ENCODE measurements at places on chromosomes 7 and 10.

- DNase-seq, result peak; percentile 96
These were observed 16.4 kb upstream of the OPALIN start for GRCh38 chr10:96374985-96375830.

DNA sequence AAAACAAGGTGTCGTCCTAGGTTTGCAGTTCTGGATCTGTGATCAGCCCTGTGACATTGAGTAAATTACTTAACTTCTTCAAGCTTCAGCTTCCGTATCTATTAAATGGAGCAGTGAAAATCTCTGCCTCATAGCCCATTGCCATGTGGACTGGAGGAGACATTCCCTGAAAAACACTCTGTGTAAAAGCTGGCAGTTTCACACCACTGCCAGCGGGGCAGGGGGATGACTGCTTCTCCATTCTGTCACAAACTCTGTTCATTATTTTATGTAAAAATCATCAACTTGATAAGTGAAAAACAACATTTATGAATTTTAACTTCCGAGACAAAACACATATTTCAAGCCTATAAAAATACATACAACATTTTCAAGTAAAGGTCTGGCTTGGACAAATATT, 234.7 kb downstream of the BMPER start:
- DNase-seq, result no peak

- DNase-seq, result no peak
These were observed 29.6 kb downstream of the HIBADH start for GRCh38 chr7:27633062-27633461.

DNA sequence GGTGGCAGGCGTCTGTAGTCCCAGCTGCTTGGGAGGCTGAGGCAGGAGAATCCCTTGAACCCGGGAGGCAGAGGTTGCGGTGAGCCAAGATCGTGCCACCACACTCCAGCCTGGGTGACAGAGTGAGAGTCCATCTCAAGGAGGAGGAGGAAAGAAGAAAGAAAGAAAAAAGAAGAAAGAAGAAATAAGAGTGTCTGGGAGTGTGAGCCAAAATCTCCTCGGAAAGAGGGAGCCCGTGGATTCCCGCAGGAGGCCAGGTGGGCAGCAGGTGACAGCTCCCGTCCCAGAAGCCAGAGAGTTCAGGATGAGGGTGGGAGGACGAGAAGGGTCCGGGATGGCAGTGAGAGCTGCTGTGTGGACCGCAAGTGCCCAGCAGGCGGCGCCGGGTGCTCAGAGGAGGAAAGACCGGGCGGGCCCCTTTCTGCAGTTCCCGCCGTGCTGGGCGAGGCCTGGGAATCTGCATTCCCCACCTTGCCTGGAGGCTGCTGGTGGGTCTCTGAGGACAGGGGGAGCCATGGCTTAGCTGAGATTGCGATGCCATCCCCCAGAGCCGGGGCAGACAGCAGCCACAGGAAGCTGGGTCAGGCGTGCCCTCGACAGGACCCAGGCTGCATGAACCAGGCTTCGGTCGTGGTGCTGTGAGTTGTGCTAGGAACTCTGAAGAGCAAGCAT, 17.1 kb upstream of the AMZ1 start:
- DNase-seq, result peak; percentile 68

DNA sequence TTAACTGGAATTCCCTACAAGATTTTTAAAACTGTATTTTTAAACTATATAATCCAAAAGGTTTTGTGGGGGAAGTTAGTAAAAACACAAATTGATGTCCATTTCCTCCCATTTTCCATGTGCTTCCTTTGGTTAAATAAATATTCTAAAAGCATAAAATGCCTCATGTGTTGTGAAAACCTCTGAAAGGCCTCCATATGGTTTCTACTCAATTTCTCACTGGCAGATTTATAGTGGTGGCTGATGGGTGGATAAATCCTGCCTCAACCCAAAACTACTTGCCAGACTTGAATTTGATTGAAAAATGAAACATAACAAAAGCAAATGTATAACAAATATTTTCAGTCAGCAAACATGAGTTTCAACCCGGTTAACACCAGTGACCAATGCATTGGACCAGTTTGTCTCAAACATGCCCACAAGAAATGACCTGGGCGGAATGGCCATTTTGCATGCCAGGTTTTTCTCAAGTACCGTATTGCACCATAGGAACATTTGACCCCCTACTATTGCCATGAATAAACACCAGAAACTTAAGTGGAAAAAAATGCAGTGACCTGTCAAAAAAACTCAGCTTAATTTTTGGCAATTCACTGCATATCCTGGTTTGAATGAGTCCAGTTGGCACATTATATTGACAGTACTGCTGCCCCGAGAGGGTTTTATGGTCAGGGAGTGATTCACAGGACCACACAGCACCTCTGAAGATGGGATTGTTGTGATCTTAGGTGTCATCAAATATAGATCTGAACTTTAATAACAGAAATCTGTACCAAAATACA, 454.6 kb upstream of the ANKRD30A start:
- no peak for DNase-seq

DNA sequence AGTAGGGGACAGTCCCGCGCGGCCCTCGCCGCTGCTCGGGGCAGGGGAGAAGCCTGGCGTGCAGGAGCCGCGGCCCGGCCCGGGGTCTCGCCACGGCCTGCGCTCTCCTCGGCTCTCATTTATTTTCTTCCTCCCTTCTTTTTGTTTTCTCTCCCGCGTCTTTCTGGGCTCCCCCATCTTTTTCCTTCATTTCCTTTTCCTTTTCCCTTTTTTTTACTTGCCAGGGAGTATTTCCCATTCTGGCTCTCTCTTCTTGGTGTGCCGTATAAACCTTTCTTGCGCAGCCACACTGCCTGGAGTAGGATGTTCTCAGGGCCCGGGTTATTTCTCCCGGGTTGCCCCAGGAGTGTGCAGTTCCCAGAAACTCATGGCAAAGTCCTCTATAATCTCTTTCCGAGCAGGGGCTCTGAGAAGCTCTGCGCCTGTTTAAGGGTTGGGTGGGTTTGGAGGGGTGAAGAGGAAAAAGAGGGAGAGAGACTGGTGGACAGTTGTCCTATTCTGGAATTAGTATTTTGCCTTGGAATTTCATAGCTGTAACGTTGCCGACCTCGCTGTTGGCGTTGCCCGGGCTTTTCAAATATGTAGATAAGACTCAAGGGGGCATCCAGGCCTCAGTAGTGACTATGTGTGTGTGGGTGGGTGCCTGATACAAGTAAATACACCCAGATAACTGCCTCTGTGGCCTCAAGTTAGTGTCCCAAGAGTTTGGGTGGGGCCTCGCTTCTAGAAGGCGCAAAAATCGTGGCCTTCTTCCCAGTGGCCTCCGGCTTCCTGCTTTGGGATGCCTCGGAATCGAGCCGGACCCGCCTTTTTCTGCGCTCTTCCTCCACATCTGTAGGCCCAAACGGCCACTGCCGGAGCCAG, 4.3 kb upstream of the ZNF503 start:
- no peak for DNase-seq

- no peak for DNase-seq
These were observed 348.5 kb downstream of the ANKRD30A start for GRCh38 chr10:37473906-37474305.

GRCh38 chr7:121608785-121609184, 212.7 kb upstream of the FAM3C start:
- DNase-seq, result no peak

DNA sequence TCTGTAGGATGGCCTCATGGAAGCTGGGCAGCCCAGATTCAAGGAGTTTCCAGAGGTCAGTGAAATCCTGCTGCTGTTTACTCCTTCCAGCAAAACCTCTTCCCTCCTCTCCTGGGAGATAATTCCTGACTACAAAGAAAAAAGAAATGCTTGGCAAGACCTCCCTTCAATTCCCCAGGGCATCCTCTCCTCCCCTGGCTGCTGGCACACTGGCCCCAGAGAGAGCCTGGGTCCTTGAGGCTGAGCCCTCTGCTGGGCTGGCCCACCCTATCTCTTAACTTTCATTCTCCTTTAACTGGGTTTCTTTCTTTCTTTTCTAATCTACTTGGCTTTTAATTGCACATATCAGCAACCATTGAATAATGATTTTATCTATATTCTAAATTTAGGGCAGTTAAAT, 7.7 kb downstream of the DRGX start:
- no peak for DNase-seq

DNA sequence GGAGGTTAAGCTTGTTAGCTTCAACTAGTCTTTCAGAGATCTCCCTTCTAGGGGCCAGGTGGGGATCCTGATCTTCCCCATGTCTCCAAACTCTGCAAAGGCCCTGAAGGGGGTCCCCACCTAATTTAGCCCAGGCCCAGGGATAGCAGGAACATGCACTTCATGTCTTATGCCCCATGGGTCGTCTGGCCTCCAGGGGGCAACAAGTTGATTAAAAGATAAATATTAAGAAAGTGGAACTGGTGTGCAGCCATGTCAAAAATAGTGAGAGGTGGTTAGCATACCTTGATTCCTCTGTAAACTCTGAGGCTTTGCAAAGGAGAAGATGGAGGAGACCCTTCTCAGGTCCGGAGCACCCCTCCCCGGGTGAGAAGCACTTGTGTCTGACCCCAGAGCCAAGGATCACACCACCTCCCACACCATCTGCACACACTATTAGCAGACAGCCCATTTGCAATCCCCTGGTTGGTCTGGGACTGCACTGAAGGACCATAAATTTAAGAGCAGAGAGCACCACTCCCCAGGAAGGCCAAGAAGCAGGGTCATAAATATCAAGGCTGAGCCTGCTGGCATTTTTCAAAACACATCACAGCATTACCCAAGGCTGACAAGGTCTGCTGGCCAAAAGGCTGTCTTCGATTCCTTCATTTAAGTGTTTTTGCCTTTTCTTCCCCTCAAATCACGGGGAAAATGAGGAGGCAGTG, 44.2 kb upstream of the LRRC18 start:
- no peak for DNase-seq

GRCh38 chr7:149004405-149005370, 23.6 kb downstream of the PDIA4 start:
- DNase-seq, result no peak

DNA sequence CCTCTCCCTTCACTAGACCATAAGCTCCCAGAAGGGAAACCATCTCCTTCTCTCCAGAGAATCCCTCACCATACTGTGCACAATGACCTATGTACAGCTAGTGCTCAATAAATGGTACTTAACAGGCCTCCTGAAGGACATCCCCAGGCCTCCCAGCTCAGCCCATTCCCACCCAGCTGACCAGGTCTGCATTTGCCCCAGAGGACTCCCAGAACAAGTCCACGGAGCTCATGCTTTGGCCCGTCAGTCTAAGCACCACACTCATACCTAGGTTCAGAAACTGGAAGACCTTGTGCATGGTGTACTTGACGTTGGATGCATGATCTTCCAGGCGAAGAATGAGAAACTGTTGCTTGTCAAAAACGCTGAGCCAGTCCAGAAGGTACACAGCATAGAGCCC, 81.3 kb downstream of the CHST15 start:
- no peak for DNase-seq

- no peak for DNase-seq
These were observed 11.8 kb downstream of the CFAP69 start for GRCh38 chr7:90256778-90257177.

DNA sequence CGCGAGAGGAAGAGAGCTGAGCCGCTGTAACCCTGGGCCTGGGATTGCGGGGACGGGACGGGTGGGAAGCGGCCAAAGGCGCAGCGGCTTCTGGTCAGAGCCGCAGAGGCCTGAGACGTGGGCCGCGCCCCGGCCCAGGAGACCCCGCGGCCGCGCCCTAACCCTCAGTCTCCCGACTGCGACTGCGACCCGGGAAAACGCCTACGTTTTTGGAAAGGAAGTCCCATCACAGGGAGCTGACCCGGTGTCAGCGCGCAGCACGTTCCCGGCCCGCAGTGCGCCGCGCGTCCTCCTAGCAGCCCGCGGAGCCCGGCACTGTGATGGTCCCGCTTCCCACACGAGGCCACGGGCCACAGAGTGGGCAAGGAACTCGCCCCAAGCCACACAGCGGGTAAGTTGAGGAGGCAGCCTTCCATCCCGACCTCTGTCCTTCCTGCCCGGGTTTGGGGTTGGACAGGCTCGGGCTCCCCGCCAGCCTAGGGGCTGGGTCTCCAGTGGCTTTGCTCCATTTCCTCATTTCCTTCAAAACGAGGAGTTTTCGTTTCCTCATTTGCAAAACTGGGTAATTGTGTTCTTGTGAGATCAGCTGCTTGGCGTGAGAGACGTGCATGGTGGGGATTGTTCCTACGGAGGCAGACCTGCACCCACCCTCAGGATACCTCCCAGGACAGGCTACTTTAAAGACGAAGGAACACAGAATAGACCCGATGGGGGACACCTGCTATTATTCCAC, 1.2 kb downstream of the GPNMB start:
- DNase-seq, result no peak

GRCh38 chr10:43181146-43181545, 42.9 kb downstream of the CSGALNACT2 start:
- DNase-seq, result no peak

GRCh38 chr10:72887043-72887442, 6.5 kb upstream of the OIT3 start:
- DNase-seq, result no peak

DNA sequence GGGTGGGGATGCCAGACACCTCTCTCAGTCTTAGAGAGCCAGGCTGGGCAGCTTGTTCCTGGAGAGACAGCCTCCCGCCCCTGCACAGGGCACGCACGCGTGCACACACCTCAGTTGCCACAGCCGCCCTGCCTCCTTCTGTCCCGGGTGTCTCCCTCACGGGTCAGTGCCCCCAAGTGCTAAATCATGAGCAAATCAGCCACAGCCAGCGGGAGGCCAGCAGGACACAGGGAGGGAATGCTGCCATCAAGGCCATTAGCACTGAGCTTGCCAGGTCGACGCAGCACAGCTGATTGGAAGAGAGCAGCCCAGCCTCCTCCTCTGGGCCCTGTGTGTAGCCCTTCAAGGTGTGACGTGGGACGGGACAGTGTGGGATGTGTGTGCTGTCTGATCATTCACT, 130.4 kb downstream of the CDH23 start:
- DNase-seq, result no peak

DNA sequence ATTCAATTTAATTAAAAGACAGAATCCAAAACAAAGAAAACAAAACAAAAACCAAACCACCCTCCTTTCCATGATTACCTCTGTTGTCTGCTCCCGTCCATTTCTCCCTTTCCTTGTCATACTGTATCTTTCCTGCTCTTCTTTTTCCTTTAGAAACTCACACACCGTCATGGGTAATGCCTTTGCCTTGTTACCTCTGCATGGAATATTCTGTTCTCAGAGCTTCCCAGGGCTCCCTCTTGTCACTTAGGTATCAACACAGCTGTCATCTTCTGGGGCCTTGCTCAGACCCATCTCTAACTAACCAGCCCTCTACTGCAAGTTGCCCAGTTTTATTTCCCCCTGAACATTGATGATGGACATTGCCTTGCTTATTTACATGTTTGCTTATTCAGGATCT, 30.2 kb upstream of the GIMAP8 start:
- DNase-seq, result no peak

DNA sequence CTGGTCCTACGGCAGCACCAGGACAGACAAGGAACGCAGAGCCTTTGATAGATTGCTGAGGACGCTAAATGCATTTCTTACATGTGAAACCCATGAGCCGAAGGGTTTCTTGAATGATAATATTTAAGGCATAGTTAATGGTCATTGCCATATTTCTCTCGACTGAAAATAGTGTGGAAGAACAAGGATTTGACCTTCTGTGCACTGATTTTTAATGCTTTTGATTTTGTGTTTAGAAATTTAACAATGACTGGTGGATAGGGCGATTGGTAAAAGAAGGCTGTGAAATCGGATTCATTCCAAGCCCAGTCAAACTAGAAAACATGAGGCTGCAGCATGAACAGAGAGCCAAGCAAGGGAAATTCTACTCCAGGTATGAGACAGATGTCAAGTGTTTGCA, 150.8 kb downstream of the NSUN6 start:
- no peak for DNase-seq

Data from RWPE1 (cell line).